Dermis blood vessel endothelial cell (primary cell): ENCODE measurements at places on chromosomes 4 and X. TPM values are rescaled to one million over a fixed set of nuclear protein-coding genes. Genes with fewer than 3 reads are reported as not detected.
A peak's percentile ranks its signal among the peaks of the same experiment; 100 is the strongest.

DNA sequence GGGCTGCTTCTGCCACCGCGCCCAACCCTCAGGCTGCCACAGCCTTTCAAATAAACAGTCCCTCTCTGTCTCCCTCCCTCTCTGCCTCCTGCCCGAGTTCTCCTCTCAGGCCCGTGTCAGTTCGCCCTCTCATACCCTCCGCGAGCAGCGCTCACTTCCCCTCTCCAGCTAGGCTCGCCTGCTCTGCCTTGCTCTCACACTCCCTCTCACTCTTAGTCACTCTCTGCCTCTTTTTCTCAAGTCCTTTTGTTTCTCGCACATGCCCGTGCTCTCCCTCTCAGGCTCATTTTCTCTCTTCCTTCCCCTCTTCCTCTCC lies 3.2 kb downstream of the EFNB1 start:
- DNase-seq, result peak; percentile 72

DNA sequence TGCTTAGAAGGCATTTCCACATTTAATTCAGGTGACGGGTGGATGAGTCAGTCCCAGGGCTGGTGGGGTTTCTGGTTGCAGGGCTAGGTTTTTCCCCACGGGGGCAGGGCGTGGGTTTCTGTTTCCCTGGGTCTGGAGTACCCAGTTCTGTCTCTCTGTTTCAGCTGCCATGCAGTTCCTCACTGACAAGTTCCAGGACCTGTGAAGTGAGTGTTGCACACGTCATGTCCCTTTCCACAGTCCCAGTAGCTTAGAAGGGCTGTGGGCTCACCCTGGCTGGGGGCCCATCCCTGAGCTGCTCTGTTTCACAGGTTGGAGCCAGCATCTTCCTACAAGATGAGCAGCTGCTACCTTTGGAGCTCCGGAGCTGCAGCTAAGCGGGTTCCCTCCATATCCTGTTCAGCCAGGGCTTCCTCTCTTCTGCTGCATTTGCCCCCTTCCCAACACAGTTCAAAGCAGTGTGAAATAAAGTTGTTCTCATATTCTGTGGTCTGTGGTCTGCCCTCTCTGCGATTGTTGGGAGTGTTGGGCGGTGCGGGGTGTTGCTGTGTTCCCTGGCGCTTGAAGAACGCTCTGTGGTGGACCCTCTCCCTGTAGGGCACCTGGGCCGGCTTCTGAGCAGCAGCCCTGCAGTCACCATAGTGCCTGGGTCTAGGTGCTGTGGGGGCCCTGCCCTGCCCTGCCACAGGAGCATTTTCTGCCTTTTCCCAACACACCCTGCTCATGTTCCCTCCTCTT lies 3.9 kb downstream of the LOC101059915 start:
- DNase-seq, result no peak

GRCh38 chr4:42541647-42542046 lies 115.3 kb downstream of the ATP8A1 start:
- DNase-seq, result no peak

- peak; percentile 25 for DNase-seq
Measured at GRCh38 chr4:10656988-10657387, 27.6 kb downstream of the CLNK start.

GRCh38 chr4:1474126-1475090 lies 68.2 kb upstream of the NKX1-1 start:
- no peak for DNase-seq

DNA sequence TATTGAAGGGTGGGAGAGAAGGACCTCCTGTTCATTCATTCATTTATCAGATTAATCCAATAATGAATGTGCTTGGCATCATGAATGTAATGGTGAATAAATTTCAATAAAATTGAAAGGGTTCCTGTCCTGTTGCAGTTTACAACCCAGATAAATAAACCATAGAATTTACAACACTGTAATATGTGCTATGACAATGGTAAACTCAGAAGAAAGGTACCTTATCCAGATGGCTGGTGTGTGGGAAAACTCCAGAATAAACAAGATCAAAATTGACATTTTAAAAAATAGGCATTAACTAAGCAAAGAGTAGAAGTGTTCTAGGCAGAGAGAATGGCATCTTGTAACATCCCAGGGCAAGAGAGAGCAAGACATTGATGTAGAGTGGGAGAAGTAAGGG lies 15.3 kb downstream of the ARL13A start:
- no peak for DNase-seq

DNA sequence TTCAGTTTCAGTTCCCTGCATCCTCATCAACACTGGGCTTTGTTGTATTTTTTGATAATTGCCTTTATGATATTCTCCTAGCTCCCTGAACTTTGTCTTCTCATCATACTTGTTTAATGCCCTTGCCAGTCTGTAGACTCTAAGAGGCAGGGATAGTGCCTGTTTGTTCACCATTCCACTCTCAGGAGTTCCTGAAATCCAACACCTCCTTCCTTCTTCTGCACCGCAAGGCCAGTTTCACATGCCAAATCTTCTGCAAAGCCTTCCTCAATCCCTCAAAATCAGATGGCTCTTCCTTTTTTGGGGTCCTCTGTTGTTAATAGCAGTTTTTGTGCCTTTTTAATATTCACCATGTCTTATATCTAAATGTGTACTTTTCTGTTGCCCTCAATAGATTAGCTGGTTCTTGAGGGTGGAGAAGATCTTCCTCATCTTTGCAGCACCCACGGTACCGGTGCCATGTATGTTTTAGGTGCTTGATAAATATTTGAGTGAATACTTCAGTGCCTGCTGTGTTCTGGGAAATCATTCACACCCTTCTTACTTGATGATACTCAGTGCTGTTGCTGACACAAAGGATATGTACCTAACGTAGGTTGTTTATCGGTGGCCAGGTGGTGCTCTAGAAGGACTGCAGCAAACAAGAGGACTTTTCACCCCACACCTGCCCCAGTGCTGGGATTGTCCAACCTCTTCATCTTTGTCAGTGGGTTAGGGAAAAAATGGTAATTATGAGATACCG lies 85.3 kb upstream of the LIMCH1 start:
- DNase-seq, result no peak

DNA sequence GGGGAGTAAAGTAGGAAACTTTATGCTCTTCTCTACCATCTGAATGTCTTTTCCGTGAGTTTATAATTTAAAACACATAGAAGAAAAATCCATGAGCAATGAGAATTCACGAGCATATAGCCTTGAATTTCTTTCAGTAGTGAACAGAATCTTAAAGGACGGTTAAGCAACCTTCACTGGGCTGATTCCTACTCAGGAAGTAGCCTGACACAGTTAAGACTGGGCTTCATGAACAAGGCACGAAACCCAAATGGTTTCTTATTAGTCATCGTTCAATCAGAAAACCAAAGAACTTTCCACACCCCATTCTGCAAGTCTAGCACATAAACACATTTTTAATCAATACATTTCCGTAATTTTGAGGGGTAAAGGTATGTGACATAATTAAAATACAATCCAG lies 95.8 kb downstream of the SH3KBP1 start:
- DNase-seq, result no peak

GRCh38 chr4:98027827-98028226 lies 115.4 kb downstream of the STPG2 start:
- no peak for DNase-seq

DNA sequence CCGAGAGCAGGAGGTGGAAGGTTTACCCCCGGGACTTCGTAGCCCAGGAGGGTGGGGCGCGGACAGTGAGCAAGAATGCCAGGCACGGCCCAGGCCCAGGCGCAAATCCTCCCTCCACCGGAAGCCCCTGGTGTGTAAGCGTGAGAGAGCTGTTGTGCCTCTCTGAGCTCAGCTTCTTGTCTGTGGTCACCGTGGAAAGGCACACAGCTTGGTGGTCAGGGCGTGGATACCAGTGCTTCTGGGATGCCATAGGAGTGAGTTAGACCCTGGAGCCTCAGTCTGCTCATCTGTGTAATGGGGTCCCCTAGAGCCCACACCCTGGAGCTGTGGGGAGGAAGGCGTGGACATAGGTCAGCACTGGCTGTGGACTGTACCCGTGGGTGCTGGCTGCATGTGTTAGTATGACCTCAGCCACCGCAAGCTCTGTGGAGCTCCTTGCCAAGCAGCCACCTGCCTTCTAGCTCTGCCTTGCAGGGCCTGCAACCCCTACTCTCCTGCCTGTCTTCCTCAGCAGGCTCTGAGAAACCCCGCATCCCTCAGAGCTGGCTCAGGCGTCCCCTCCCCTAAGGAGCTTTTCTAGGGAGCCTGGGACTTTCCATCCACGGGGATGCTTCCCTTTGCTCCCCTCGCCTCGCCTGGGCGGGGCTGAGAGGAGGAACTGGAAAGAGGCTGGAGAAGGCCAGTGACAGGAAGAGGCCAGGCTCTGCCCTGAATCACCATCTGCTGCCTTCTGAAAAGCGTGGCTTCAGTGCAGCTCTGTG lies 28.0 kb upstream of the AFAP1 start:
- peak; percentile 63 for DNase-seq

GRCh38 chrX:85504381-85504780 lies 124.9 kb upstream of the POF1B start:
- no peak for DNase-seq

DNA sequence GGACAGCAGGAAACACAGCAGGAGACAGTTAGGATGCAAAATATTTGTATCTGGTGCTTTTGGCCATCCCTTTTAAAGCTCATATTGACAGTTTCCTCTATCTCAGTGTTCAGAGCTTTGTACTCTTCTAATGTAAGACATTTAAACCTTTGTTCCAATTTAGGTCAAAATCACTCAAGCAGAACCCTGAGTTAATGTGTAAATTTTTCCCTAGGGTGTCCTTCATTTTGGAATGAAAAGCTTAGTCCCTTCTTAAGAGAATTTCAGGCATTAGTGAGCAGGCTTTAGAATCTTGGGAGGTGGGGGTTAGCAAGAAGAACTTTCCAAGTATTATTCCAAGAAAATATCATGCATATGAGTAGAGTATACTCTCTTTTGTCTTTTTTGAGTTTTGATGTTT lies 188.7 kb downstream of the GBA3 start:
- no peak for DNase-seq

GRCh38 chr4:180098586-180098985 lies 2144.6 kb upstream of the TENM3 start:
- DNase-seq, result no peak

DNA sequence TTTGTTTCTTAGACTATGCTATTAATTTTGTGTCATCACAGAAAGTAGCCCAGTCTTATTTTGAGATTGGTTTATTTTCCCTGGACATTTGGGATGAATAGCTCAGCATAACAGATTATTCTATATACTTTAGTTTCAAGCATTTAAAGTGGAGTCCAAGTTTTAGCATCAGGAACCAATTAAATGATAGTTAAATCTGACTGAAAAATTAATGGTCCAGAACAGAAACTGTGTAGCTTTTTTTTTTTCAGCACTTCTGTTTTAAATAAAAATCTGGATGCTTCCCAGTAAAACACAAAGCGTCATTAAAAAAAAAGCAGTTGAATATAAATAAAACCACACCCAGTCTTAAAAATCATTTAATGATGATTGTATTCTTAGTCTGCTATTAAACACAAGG lies 59.4 kb upstream of the PITX2 start:
- DNase-seq, result no peak

DNA sequence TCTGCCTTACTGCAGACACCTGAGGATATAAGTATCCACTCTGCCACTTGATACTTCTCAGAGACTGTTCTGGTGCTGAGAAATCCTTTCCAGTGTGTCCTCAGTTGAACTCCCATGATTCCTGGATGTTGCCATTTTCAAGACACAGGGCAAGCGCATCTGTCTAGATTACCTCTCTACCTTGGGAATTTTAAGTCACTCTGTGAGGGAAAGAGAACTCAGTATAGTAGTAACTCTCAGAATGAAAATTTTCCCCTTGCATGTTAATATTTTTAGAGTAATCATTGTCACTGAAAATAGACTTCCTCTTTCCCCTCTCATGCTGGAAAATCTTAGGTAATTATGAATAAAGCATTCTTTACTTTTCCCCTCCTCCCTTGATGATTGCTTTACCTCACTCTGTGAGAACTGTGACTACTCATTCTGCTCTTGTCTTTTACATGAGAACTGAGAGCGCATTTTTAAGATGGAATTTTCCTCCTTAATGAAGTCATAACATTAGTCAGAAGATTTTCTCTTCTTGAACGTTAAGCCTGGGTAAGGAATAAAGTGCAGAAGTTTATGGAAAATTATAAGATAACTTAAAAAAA lies 45.0 kb downstream of the TET2 start:
- peak; percentile 73 for DNase-seq

- DNase-seq, result no peak
Measured at GRCh38 chr4:64341711-64342110, 67.5 kb downstream of the TECRL start.

DNA sequence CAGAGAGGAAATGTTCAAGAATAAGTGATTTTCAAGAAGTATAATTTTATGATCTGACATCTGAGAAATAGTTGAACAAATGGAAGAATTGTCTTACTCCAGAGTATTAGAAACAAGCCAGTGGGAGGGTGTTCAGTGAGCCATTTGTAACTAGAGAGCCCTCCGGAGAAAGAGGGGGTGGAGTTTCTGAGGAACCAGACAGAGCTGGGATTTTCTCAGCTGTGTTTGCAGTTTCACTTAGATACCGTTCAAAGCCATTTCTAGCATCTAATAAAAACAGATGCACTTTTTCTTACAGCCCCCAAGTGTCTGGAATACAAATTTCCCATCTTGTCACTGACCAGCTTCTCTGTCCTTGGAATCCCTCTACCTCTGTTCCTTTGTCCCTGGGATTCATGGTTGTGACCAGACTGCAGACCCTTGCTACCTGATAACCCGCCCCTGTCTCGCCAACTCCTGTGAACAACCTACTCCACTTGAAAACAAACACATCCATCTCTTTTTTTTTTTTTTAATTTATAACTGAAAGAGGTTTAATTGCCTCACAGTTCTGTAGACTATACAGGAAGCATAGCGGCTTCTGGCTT lies 132.8 kb upstream of the KLF3 start:
- no peak for DNase-seq

DNA sequence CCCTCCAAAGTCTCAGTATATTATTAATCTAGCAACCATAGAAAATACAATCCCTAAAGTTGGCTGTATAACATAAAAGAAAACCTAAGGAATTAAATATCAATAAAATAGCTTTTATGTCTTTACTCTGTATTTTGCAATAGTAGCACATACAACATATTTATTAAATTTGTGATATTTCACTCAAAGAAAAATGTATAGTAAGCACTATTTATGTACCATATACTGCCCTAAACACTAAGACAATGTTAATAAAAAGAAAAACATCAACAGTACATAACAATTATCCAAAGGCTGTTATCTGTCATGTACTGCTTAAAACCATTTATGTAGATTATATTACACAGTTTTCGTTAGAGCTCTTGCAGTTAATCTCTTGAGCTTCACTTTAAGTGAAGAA lies 834.5 kb upstream of the INTU start:
- DNase-seq, result no peak

The GPR101 gene
- total RNA-seq, result not detected in 2 replicates

The GAGE13 gene
- not detected in 2 replicates for total RNA-seq

The PDE6B gene
- 7.3 and 7.5 TPM in 2 replicates for total RNA-seq

The MAGEA4 gene
- total RNA-seq, result not detected in 2 replicates

The CYTL1 gene
- total RNA-seq, result 28.9 and 57.5 TPM in 2 replicates

The TMEM31 gene
- total RNA-seq, result not detected in 2 replicates

The OPHN1 gene
- total RNA-seq, result 8.7 and 11.7 TPM in 2 replicates

The GABRA4 gene
- total RNA-seq, result not detected in 2 replicates

The ODAM gene
- not detected in 2 replicates for total RNA-seq

The SPANXB1 gene
- not detected in 2 replicates for total RNA-seq

The TEX13C gene
- total RNA-seq, result not detected in 2 replicates

The FANCB gene
- total RNA-seq, result 5.1 and 6.8 TPM in 2 replicates

The GPR119 gene
- total RNA-seq, result not detected in 2 replicates
